Spinal cord (tissue), 10 donors: ENCODE measurements at places on chromosomes 11 and 22.

- H3K4me1 ChIP-seq: no peaks in the 10 kb centered on the region
- no peak overlapping the region for H3K4me3 ChIP-seq
- no peak for DNase-seq
- H3K27ac ChIP-seq: no peak overlapping the region
These were observed 25.7 kb upstream of the TMPRSS4 start for GRCh38 chr11:118051136-118051610.

DNA sequence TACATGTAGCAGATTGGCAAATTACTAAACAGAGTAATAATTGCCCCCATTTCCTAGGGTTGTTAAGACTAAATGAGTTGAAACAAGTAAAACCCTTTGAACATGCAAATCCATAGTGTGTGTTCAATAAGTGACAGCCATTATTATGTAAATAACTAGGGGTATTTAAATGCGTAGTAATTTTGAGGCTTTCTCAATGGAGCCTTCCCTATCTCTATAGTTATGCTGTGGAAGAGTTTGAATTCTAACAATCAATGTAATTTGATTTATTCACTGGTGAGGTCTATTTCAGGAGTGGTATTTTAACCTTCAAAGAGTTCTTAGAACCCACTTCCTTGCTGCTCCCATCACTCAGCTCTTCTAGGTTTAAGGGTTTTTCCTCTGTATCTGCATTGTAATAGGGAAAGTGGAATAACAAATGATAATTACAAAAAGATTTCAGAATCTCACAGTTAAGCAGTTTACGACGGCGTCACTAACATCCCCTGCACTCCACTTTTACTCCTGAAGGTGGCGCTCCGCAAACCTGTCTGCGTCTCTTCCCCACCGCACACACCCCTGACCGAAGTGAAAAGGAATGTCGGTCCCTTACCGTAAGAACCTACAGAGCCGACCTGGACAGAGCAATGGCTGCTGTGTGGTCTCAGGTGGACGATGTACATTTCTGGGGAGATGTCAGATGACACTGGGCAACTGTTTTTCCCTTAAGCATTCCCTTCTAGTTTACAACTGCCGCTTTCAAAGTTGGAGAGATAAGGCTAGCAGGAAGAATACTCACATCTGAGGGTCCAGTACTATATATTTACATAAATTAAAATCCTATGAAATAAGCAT, 80.8 kb downstream of the ZC3H12C start:
- no peak overlapping the region for H3K27ac ChIP-seq
- no peaks in the 10 kb centered on the region for H3K36me3 ChIP-seq
- H3K4me3 ChIP-seq: no peak overlapping the region
- H3K4me1 ChIP-seq: peaks cover 26% of the 10 kb centered on the region

GRCh38 chr11:16261836-16262644, 94.3 kb downstream of the SOX6 start:
- no peak overlapping the region for H3K27ac ChIP-seq
- DNase-seq: no peak
- no peak overlapping the region for H3K4me3 ChIP-seq
- H3K27me3 ChIP-seq: no peaks in the 10 kb centered on the region
- H3K36me3 ChIP-seq: no peaks in the 10 kb centered on the region

DNA sequence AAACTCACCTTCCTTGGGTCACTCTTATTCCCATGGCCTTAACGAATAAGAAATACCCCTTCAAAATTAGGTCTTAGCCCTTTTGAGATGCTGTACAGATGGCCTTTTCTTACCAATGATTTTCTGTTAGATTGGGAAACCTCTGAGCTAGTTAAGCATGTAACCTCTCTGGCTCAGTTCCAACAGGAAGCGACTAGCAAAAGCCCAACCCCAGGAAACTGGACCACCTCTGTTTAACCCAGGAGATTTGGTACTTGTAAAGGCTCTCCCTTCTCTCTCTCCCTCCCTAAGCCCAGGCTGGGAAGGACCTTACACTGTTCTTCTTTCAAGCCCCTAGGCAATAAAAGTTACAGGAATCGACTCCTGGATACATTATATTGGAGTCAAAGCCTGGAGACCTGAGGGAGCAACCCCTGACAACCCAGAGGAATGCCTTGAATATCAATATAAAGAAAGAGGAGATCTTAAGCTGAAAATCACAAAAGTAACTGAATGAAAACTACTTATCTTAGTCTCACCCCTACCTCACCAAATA, 11.7 kb downstream of the APIP start:
- no peaks in the 10 kb centered on the region for H3K36me3 ChIP-seq
- H3K27me3 ChIP-seq: no peaks in the 10 kb centered on the region
- no peak overlapping the region for H3K27ac ChIP-seq
- H3K4me1 ChIP-seq: no peaks in the 10 kb centered on the region

GRCh38 chr22:46770151-46770641, 7.7 kb downstream of the TBC1D22A start:
- no peaks in the 10 kb centered on the region for H3K27me3 ChIP-seq
- peaks cover 14% of the 10 kb centered on the region for H3K36me3 ChIP-seq

- no peak overlapping the region for H3K27ac ChIP-seq
- H3K36me3 ChIP-seq: peaks cover 31% of the 10 kb centered on the region
- DNase-seq: no peak
- H3K27me3 ChIP-seq: no peaks in the 10 kb centered on the region
These were observed 36.6 kb downstream of the RRP8 start for GRCh38 chr11:6566704-6567370.

- no peak overlapping the region for H3K27ac ChIP-seq
- peaks cover 2% of the 10 kb centered on the region for H3K27me3 ChIP-seq
- H3K36me3 ChIP-seq: no peaks in the 10 kb centered on the region
- H3K4me1 ChIP-seq: peaks cover 3% of the 10 kb centered on the region
- no peak for DNase-seq
These were observed 47.0 kb upstream of the LINC01488 start for GRCh38 chr11:69434471-69434931.

- H3K4me3 ChIP-seq: no peak overlapping the region
- H3K4me1 ChIP-seq: peaks cover 65% of the 10 kb centered on the region
- no peak for DNase-seq
- H3K36me3 ChIP-seq: peaks cover 38% of the 10 kb centered on the region
These were observed 2.0 kb upstream of the MAPK11 start for GRCh38 chr22:50272044-50272802.

DNA sequence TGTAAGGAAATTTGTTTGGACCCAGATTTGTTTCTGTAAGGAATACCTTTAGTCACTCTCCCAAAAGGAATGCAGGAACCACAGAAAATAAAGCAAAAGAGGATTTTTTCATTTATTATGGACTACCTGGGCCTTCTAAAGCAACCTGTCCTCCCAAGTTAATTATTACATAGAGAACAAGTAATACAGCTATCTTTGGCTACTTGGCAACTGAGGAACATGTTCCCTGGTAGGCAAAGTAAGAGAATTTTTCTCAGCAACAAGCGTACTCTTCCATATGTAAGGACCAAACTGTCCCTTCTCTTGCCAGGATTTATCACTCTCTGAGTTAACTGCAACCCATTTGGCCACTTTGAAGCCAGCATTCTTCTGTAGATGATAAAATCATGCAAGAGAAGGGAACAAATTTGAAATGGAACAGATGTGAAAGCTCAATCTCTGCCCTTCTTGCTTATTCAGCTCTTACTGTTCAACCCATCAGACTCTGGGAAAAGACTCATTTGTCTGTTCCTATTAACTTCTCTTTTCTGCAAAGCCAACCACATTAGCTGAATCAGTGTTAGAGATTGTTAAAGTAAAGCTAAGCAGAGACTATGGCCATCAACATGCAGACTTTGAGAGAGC, 190.2 kb downstream of the SWAP70 start:
- no peaks in the 10 kb centered on the region for H3K27me3 ChIP-seq
- H3K4me1 ChIP-seq: no peaks in the 10 kb centered on the region
- DNase-seq: no peak
- no peak overlapping the region for H3K27ac ChIP-seq
- H3K36me3 ChIP-seq: no peaks in the 10 kb centered on the region

DNA sequence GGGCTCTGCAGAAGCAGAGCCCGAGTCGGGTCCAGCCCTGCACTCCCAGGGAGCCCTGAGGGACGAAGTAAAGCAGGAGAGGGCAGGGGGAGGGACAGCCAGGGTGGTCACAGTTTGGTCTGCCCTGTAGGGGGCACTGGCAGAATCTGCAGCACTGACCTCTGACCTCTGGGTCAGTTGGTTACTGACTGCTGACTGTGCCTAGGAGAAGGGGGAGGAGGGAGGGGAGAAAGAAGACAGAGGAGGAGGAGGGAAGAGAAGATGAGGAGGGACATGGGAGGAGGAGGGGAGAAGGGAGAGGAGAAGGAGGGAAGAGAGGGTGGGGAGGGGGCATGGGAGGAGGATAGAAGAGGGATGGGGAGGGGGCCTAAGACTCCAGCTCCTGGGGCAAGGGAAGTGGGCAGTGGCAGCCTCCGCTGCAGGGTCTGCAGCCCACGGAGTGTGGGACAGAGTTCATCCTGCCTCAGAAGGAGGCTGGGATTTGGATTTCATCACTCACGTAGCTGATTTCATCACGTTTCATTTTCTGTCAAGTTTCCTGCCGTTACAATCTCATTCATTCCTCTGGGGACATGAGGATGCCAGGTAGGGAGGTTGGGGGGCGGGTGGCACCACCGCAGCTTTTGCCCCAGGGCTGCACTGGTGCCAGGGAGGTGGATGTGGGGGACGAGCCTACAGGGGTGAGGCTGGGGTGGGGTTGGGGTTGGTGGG, 55.2 kb downstream of the FLRT1 start:
- H3K27ac ChIP-seq: no peak overlapping the region
- peaks cover 29% of the 10 kb centered on the region for H3K36me3 ChIP-seq

- no peaks in the 10 kb centered on the region for H3K36me3 ChIP-seq
- H3K27ac ChIP-seq: no peak overlapping the region
- no peaks in the 10 kb centered on the region for H3K4me1 ChIP-seq
- no peak overlapping the region for H3K4me3 ChIP-seq
- no peak for DNase-seq
These were observed 12.0 kb downstream of the ETS1 start for GRCh38 chr11:128575174-128575960.

DNA sequence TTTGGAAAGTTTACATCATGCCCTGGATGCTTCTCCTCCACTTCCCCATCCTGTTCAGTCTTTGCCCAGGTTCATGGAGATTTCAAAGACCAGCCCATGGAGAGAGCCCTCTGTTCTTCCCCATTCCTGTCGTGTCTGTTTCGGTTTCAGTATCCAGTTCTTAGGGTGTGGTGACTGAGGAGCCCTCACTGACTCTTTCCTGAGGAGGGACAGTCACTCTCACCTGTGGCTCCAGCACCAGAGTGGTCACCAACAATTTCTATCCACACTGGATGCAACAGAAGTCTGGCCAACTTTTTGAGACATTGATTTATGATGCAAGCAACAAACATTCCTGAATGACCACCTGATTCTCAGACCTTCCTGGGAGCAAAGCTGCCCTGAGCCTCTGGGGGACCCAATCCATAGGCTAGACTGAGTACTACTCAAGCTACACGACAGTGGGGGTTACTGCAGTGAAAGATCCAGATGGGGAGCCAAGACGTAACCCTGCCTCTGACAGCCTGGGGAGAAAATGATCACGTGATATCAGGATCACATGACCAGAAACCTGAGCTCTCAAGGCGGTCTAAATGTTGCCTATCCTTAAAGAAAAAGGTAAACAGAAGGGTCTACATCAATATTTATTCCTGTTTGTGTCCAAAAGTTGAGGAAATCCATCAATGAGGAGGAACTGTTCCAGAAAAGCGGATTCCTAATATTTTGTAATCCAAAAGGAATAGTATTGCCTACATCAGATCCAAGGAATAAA, 76.2 kb upstream of the VPREB1 start:
- no peaks in the 10 kb centered on the region for H3K36me3 ChIP-seq
- peaks cover 27% of the 10 kb centered on the region for H3K27me3 ChIP-seq
- H3K4me3 ChIP-seq: no peak overlapping the region
- no peaks in the 10 kb centered on the region for H3K4me1 ChIP-seq
- DNase-seq: peak; percentile 67

- H3K27ac ChIP-seq: no peak overlapping the region
- peaks cover 12% of the 10 kb centered on the region for H3K4me1 ChIP-seq
- H3K4me3 ChIP-seq: no peak overlapping the region
- peaks cover 5% of the 10 kb centered on the region for H3K27me3 ChIP-seq
These were observed 8.0 kb upstream of the DSCAML1 start for GRCh38 chr11:117805045-117805444.

DNA sequence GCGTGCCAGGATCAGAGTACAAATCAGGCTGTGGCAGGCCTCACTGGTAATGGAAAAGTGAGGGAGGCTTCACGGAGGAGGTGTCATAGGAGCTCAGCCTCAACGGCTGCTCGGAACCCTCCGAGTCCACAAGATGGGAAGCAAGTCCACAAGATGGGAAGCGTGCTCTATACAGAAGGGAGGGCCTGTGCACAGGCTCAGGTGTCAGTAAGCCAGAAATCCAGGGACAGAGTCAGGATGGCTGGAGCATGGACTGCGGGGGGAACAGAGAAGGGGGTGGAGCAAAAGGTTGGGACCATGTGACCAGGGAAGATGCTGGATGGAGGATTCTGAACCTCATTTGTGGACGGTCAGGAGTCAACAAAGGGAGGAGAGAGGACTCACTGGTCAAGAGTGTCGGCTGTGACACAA, 3.4 kb upstream of the DPP3 start:
- H3K4me3 ChIP-seq: no peak overlapping the region
- H3K4me1 ChIP-seq: peaks cover 26% of the 10 kb centered on the region
- peak; percentile 37 for DNase-seq
- peaks cover 56% of the 10 kb centered on the region for H3K36me3 ChIP-seq
- no peak overlapping the region for H3K27ac ChIP-seq

GRCh38 chr11:3916962-3917361, 61.5 kb downstream of the STIM1 start:
- no peaks in the 10 kb centered on the region for H3K4me1 ChIP-seq
- H3K4me3 ChIP-seq: no peak overlapping the region
- H3K27me3 ChIP-seq: no peaks in the 10 kb centered on the region

GRCh38 chr11:1453611-1454034, 33.0 kb downstream of the MOB2 start:
- no peak overlapping the region for H3K4me3 ChIP-seq
- peaks cover 100% of the 10 kb centered on the region for H3K36me3 ChIP-seq
- DNase-seq: no peak
- H3K4me1 ChIP-seq: peaks cover 8% of the 10 kb centered on the region
- no peak overlapping the region for H3K27ac ChIP-seq

- H3K36me3 ChIP-seq: no peaks in the 10 kb centered on the region
- no peak overlapping the region for H3K4me3 ChIP-seq
- peaks cover 28% of the 10 kb centered on the region for H3K4me1 ChIP-seq
- H3K27ac ChIP-seq: peak overlapping the region; percentile 6
These were observed 102.9 kb downstream of the TRIM29 start for GRCh38 chr11:120034881-120035630.

GRCh38 chr11:68469122-68469521, 8.6 kb downstream of the PPP6R3 start:
- no peak overlapping the region for H3K4me3 ChIP-seq
- H3K4me1 ChIP-seq: peaks cover 23% of the 10 kb centered on the region
- DNase-seq: no peak
- H3K36me3 ChIP-seq: peaks cover 4% of the 10 kb centered on the region

- H3K4me1 ChIP-seq: no peaks in the 10 kb centered on the region
- no peak overlapping the region for H3K27ac ChIP-seq
- no peaks in the 10 kb centered on the region for H3K36me3 ChIP-seq
- DNase-seq: no peak
- no peaks in the 10 kb centered on the region for H3K27me3 ChIP-seq
These were observed 1152.4 kb downstream of the LRRC4C start for GRCh38 chr11:40306938-40307548.

DNA sequence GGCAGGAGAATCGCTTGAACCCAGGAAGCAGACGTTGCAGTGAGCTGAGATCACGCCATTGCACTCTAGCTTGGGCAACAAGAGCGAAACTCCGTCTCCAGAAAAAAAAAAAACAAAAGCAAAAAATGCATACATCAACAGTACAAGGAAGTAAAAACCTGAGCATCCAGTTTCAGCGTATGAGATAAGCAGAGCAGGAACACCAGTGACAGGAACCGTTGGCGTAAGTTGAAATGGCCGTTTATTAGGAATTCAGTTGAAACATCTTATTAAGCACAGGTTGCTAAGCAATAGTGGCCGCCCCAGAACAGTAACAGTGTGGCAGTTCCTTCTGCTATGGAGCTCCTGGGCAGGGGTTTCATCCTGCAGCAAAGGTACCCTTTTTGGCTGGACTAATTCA, 4.0 kb upstream of the L3MBTL2 start:
- H3K4me3 ChIP-seq: no peak overlapping the region
- H3K27ac ChIP-seq: no peak overlapping the region
- H3K4me1 ChIP-seq: peaks cover 29% of the 10 kb centered on the region
- DNase-seq: no peak
